ENCODE measurements at places on chromosomes 5 and 9.
A peak's percentile ranks its signal among the peaks of the same experiment; 100 is the strongest.

GRCh38 chr5:177596775-177597238, 3.1 kb upstream of the B4GALT7 start:
- DNase-seq, result no peak

DNA sequence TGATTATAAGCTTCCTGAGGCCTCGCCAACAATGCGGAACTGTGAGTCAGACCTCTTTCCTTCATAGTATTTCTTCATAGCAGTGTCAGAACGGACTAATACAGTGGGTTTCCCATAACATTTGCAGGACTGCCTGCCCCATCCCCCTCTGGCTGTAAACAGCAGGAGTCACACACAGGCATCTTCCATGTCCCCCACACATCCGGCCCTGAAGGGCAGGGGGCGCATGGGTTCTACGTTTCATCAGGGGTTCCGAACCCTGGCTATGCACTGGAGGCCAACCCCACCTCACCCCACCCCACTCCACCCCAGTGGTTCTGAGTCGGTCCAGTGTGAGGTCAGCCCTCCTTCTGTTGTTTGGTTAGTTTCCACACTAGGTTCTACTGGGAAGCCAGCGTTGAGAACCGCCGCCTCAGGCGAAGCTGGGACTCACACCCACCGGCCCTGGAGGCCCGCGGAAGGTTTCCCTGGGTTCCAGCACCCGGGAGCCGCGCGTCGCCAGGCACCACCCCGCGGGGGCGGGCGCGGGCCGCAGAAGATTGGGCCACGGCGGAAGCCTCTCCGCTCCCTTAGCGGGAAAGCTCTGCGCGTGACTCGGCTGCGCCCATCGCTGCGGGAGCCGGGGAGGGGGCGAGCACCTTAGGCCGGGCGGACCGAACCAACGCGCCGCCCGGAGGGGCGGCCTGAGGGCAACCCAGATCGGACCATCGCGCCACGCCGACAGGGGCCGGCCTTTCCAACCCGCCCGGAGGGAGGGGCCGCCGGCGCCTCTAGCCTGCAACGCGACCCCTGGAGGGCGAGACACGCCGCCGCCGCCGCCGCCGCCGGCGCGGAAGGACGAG, at the start of gene RUSC2:
RUSC2 (plus strand) TSS at position 799 of the 842 bp plus-strand sequence. CDS start 56,411 bp downstream, outside the sequence.
- DNase-seq, result peak; percentile 68

- DNase-seq, result no peak
Measured at GRCh38 chr9:131279863-131280570, 3.7 kb upstream of the FAM78A start.

DNA sequence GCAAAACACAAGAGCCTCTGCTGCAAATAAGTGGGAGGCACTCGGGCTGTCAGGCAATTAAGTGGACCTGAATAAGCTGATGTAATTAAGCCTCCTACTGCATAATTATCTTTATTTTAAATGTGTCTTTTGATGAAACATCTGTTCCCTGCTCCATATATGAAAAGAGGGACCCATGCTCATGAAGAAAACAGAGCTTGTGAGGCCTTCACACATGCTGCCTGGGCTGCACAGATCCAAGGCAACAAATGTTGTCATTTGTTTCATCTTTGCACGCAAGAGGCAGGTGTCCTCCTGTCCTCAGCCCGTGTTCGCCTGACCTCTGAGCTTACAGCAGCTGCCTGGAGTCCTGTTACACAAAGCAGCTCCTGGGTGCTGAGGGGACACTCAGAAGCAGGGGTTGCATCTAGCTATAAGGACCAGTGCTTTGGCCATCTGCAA, 381.1 kb downstream of the ZNF608 start:
- no peak for DNase-seq

DNA sequence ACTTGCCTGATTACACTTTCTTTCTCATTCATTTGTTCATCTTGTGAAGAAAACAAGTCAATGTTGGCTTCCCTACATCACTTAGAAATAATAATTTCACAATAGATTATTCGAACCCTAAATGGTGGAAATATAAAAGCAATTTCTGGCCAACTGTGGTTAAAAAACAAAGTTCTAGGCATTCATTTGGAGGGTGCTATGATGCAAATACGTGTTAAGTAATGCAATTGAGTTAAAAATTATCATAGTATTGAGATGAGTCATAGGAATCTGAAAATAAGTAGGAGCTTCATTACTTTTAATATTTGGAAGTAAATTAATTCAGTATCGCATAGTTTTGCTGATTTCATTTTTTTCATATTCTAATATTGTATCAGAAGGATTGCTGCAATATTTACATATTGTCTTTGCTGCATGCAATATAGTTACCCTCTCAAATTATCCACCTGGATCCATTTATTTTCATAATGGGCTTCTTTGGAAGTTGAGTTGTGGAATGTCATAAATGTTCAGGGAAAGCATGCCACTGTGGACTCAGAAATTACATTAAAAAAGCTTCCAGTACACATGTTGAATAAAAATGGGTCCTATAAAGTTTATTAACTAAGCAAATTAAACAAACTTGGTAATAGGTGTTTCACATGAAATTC, 647.7 kb upstream of the WWC1 start:
- DNase-seq, result no peak

DNA sequence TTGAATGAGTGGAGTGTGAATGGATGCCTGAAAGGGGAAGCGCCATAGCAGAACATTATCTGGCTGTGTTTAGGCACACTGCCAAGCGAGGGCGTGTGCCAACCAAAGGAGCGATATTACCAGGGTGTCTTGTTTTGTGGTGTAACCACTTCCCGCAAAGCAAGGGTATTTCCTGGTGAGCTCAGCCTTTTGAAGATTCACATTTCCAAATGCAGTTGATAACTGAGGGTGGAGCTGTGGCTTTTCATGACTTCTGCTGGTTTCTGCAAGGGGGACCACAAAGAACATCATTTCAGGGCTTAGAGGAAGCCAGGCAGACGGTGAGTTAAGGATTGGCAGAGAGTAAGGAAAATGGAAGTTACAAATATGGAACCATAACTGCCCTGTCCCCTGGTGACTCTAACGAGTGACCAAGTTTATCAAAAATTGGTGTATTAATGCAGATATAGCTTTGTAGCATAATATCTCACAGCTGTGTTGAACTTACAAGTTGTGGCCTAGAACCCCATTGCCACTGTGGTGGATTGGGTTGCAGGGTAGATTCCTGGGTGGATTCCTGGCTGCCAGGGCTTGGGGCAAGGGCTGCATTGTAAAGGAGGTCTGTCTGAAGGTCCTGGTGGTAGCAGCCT, 71.4 kb downstream of the RALGPS1 start:
- peak; percentile 93 for DNase-seq

- DNase-seq, result no peak
Measured at GRCh38 chr5:107894361-107894760, 223.6 kb upstream of the EFNA5 start.

DNA sequence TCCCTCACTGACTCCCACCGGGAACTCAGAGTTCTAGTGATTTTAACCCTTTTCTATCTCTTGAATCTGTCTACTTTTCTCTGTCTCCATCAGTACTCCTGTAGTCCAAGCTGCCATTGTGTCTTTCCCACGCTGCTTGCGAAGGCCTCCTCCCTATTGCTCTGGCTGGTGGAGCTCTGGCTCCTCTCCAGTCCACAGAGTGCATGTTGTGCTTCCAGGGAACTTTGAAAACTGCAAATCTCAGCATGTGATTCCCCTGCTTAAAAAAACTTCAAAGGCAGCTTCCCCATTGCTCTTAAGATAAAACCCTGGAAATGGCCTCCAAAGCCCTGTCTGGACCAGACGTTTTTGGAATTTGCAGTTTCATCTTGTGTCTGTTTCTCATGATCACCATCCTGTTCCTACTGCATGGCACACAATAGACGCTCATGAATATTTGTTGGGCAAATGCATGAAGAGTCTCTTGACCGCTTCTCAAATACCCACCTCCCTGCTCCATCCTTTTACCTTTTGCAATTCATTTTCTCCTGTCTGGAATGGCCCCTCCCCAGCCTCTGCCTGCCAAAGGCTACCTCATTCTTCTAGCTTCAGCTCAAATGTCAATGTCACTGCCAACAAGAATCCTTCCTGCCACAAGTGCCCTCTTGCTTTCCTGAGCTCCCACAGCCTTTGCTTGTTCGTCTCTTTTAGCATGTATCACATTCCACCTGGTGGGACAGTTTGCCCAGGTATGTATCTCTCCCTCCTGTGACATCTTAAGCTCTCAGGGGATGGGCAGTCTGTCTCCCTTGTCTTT, 293.2 kb downstream of the ARHGAP26 start:
- no peak for DNase-seq

GRCh38 chr5:146448783-146449519, 1.8 kb downstream of the TCERG1 start:
- DNase-seq, result no peak

DNA sequence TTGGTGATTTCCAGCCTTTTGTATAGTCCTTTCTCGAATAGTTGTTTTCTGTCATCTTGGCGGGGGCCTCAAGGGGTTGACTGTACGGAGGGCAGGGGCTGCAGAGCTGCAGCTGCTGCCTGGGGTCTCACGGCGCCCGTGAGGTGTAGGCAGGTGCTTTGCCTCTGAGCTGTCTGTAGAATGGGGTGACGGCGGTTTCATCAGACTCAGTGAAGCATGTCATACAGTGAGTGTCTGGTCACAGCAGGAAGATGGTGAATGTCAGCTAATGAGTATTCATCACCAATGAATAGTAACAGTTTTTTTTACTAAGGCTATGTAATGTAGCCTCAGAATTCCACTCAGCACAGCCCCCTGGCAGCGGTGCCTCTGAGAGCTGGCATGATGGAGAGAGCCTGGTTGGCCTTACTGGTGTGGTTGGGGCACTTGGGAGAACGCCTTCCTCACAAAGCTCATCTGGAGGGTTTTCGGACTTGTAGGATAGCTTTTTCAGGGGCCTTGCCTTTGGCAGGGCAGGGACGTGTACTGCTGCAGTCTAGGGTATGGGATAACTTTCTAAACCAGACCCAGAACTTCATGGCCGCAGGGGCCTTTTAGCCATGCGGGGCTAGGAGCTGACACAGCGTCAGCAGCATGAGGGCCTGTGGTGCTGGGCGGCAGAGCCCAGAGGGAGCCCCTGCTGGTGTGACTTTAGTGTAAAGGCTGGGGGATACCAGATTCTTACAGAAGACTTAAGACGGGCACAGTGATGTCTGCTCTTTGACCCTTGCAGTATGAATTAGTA, 15.0 kb downstream of the TENT4A start:
- DNase-seq, result no peak

DNA sequence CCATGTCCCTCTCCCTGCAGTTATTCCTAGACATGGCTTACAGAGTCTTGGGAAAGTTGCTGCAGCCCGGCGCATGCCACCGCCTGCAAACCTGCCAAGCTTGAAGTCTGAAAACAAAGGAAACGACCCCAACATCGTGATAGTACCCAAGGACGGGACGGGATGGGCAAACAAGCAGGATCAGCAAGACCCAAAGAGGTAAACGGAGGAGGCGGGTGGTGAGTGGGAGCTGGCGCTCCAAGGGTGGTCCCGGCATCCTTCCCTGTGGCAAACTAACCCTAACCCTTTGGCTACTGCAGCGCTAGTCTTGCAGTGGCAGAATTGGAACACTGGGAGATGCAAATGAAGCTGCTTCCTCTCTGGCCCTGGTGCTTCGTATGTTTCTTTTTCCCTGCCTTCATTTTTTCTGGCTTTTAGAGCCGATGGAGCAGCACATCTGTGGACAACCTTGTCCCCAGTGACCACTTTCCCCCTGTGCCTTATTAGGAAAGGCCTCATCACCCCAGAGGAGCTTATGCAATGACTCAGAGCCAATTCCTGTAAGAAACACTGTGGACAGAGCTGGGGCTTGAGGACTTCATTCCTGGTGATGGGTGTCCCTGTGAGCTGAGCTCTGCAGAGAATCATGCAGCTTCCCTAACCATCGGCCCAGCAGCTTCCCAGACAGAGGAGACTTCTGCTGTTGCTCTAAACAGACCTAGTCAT, 38.9 kb downstream of the PRRC2B start:
- DNase-seq, result no peak

DNA sequence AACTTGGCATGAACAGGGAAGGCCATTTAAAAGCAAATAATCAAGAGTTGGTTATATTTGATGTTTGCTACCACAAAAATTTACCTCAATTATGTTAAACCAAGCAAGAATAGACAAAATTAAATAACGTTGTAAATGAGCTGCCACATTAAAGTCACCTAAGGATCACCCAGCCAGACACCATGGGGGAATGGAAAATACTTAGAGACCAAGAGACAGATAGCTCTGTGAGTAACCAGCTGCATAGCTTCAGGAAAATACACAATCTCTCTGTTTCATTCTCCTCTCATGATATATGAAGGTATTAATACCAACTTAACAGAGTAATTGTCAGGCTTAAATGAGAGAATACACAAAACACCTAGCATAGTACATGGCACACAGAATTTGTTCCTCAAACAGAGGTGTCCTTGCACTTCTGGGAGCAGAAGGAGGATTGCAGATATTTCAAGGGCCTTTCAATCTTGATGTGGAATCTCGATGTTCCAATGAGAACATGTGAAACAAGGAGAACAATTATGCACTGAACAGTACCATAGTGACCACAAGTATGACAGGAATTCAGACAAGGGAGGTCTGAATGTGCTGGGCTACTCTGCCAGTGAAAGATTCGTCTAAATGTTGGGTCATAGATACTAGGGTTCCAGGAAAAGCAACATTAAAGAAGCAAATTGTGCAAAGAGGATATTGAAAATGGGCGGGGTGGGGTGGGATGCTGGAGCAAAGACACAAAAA, 18.6 kb downstream of the JAKMIP2 start:
- no peak for DNase-seq

DNA sequence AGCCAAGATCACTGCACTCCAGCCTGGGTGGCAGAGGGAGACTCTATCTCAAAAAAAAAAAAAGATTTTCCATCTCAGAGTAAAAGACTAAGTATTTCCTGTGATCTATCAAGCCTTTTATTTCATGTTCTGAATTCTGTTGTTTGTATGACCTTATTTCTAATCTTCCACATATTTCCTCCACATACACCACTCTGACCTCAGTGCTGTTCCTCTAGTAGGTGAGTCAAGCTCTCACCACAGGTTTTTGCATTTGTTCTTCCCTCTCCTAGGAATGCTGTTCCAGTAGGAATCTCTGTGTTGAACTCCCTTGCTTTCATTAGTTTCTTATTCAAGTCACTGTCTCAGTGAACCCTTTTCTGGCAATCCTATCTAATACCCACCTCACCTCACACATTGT, 68.1 kb downstream of the INVS start:
- no peak for DNase-seq

DNA sequence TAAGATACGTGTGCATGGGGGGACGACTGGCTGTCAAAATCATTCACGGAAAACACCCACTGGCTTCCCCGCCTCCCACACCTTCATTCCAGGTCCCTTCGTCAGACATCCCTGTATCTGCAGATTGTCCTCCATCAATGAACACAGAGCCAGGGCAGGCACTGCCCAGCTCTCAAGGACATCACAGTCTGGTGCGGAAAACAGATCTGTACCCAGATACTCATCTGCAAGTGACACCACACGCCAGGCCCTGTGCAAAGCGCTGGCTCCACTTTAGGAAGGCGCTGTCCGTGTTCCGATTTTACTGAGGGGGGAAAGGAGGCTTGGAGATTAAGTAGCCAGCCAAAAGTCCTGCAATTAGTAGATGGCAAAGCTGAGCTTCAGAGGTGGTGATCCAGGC, 72.3 kb downstream of the OLFM1 start:
- DNase-seq, result no peak

Data from HCT116 (cell line).